Fibroblast of skin of left quadriceps (primary cell): ENCODE measurements at places on chromosomes 16 and 17.

DNA sequence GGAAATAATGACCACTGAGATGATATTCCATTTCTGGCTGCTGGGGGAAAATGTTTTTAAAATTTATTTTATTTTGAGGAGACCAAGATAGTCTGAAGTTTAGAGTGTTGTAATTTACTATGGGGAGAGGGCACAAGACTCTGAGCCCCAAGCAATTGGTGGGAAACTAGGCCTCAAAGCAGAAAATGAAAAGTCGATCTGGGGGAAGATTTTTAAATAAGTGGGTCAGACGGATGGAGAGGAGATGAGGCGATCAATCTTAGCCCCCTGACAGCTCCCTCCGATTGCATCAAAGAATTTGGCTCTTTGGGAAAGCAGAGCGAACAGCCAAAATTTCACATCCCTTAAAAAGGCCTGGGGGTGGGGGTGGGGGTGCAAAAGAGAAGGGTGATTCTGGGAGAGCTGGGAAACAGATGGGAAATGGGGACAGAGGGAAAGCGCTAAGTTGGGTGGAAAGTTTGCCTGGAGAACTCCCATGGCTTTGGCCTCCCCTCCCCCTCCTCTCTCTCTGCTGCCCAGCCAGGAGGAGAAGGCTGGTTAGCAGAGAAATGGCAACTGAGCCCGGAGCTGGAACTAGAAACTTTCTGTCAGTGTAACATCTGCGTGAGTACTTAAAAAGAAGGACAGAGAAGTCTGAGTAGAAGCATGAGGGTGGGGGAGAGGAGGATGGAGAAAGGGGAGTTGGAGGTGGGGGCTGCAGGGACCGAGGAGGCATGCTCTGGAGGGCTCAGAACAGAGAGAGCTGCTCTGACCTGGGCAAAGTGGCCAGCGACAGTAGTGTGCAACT is 1.4 kb upstream of the HOXB2 start:
- DNase-seq: no peak

DNA sequence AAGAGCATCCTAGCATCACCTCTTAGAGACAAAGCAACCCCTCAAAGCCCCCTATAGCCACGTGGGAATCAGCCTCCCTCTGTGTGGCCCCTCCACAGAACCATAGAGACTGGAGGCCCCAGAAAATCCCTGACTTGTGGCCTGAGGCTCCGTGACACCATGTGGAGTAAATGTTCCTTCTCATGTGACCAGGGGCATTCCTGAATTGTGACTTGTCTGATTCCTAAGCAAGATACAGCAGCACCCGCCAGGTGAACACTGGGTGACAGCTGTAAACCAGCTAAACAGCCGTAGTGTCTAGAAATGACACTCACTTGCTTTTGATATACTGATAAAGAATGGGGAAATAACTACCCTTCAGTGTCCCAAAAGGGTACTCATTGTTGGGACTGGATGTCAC is 79.0 kb downstream of the DYNLRB2 start:
- no peak for DNase-seq

- DNase-seq: peak; percentile 70
Observed at GRCh38 chr16:86680162-86680561, 101.8 kb downstream of the FOXL1 start.

DNA sequence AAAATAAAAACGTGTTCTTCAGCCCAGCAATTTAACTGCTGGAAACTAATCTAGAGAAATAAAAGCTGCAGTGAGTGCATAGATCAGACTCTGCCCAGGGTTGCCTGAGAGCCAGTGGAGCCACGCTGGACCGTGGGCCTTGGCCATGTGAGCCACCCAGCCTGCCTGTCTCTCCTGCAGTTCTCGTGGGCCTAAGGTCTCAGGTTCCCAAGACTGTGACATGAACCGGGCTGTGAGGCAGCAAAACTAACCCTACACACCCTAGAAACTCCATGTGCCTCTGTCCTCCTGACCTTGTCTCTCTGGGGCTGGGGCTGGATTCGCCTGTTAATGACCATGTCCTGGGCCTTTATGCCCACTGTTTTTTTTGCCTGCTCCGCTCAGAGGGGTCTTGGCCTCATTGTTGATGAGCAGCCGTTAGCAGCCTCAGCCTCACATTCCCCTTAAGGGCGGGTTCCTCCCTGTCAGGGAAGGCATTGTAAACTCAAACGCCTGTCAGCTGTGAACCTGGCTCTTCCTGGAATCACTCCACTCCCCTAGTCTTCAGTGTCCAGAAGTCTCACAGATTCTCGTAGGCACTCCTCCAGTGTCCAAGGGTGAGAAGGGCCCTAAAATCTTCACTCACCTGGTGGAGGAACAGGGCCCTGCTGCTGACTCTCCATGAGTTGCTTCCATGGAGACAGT is 16.9 kb downstream of the C16orf90 start:
- no peak for DNase-seq

GRCh38 chr16:58499092-58499511 is 841 bp upstream of the NDRG4 start:
- DNase-seq: no peak

DNA sequence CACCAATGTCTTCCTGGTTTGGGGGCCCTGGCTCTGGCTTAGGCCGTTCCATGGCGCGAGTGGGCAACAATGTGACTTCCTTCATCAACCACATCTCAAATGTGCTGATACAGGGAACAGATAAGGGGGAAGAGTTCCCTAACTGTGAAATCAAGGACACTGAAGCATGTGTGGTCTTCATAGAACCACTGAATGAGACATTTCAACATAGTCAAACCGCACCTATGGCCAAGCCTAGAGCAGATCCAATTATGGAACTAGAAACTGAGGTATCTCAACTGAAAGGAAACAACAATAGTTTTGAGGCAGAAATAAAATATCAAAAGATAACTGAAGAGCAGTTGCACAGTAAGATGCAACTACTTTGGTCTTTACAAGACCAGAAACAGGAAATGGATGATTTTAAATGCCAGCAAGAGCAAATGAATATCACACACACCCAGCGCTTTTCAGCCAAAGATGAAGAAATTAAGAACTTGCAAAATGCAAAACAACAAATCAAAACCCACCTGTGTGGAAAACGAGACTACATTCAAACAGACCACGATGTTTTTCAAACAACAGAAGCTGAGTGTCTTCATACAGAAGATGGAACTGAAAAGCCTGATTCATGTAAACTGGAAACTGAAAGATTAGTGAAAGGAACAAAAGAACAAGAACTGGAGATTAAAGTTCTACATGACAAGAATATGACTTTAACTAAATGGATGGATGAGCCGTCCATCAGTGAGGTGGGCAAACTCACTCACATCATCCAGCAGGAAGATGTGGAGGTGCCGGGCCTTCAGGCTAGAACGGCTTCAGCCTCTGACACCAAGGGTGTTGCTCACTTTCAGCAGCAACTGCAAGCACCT is 18.1 kb upstream of the LCMT1 start:
- DNase-seq: no peak

DNA sequence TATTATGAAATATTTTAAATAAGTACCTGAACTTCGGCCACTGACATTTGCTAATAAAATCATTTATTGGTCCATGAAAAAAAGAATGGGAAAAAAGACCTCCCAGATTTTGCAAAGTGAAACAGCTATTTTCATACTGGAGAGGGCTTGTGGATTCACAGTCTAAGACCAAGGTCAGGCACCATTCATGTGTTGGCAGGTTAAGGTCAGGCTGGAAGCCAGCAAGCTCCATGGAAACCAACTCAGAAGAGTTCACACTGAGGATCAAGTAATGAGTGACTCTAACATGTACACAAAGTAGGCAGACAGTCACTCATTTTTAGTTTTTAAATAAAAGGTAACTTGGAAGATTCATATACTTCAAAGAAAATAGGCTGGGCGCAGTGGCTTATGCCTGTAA is 3.4 kb downstream of the DNAJA2 start:
- no peak for DNase-seq

GRCh38 chr16:29825145-29826044 is 5.1 kb downstream of the MVP start:
- peak; percentile 45 for DNase-seq

DNA sequence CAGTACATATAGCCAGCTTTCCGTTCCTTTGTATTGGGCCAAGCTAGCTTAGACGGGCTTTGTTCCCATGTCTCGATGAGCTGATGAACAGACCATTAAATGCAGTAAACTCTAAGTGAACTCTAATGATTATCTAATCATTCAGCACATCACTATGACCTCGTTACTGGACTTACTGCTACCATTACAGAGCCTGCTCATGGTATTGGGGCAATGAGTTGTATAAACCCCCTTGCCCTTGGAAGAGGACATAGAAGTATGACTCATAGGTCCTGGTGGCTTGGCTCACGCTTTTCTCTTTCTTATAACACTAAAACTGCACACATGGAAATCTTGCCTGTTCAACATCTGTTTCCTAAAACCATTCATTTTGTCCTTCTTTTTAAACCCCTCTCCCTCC is 93.6 kb upstream of the DYNLRB2 start:
- no peak for DNase-seq

GRCh38 chr16:22092143-22092933 is at the start of gene VWA3A:
Gene VWA3A (plus strand): TSS chr16:22092541. CDS start chr16:22092638, 97 bp downstream.
- peak; percentile 15 for DNase-seq

- DNase-seq: no peak
Observed at GRCh38 chr16:8955828-8956227, 7.9 kb downstream of the USP7 start.

GRCh38 chr16:3494386-3494973 is 809 bp downstream of the C16orf90 start:
- DNase-seq: no peak

- DNase-seq: no peak
Observed at GRCh38 chr17:28041844-28042656, 427 bp upstream of the NLK start.

DNA sequence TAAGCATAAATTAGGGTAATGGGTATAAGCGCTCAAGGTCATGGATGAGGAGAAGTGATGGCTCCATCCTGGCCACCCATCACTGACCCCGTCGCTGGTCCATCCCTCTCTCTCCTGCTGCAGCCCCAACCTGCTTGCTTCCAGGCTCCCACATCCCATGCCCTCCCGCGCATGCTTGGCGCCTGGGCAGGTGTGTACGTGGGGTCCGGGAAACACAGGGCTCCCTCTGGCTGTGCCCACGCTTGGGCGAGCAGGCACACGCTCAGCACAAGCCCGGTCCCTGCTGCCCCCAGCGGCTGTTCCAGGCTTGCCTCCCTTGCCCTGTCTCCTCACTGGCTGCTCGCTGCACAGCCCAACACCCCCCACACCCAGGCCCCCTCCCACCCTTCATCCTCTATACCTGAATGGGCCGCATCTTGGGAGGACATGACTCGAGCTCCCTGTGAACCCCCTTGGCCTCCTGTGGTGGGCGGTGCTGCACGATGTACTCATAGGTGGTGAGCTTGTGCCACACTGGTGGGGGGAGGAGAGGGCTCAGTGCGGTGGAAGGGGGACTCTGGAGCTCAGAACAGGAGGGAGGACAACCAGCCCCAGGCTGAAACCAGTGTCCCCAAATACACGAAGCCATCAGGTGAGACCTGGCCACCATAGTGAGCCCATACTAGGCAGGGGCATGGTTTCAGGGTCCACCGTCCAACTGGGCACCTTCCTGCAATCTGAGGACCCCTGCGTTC is 4.7 kb upstream of the TPPP3 start:
- no peak for DNase-seq

- DNase-seq: no peak
Observed at GRCh38 chr17:65529761-65530522, 31.5 kb downstream of the AXIN2 start.

DNA sequence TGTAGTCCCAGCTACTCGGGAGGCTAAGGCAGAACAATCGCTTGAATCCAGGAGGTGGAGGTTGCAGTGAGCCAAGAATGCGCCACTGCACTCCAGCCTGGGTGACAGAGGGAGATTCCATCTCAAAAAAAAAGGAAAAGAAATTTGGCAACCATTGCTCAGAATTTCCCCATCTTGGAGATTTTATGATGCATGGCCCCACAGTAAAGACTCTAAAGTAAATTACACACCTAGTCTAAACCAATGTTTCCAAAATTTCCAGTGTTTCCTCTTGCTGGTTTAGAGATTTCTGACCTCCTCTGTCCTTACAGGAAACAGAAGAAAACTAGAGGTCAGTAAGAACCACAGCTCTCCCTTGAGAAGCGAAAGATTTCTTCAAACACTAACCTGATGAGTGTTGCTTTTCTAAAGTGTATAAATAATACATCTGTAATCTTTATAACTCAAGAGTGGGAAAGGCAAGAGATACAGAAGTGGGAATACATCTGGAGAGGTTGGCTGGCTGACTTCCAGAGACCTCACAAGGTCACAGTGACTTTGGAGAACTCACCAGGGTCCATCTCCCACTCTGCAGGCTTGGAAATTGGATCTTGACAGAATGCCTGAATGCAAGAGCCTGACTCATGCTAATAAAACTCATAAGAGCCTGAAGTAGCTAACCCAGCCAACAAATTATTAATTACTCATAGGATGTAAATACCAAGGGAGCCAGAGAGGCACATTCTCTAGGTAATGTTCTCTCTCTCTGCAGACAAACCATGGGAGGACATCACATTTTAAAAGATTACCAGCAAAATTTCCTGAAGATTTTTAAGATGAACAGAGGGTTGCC is 8.8 kb downstream of the ADAT1 start:
- DNase-seq: no peak

- DNase-seq: no peak
Observed at GRCh38 chr16:4947722-4948503, 10.2 kb upstream of the SEC14L5 start.

GRCh38 chr17:75610103-75610984 is 22.7 kb downstream of the MYO15B start:
- DNase-seq: no peak

DNA sequence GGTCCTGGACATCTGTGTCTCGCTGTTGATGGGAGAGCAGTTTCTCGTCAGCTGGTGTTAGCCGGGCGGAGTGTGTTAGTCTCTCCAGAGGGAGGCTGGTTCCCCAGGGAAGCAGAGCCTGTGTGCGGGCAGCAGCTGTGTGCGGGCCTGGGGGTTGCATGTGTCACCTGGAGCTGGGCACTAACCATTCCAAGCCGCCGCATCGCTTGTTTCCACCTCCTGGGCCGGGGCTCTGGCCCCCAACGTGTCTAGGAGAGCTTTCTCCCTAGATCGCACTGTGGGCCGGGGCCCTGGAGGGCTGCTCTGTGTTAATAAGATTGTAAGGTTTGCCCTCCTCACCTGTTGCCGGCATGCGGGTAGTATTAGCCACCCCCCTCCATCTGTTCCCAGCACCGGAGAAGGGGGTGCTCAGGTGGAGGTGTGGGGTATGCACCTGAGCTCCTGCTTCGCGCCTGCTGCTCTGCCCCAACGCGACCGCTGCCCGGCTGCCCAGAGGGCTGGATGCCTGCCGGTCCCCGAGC is 17.9 kb downstream of the GAA start:
- DNase-seq: no peak
